Left ventricle myocardium superior (tissue), 1 donor: ENCODE measurements at places on chromosomes 1 and 21.
A peak's percentile ranks its signal among the peaks of the same experiment; 100 is the strongest.

DNA sequence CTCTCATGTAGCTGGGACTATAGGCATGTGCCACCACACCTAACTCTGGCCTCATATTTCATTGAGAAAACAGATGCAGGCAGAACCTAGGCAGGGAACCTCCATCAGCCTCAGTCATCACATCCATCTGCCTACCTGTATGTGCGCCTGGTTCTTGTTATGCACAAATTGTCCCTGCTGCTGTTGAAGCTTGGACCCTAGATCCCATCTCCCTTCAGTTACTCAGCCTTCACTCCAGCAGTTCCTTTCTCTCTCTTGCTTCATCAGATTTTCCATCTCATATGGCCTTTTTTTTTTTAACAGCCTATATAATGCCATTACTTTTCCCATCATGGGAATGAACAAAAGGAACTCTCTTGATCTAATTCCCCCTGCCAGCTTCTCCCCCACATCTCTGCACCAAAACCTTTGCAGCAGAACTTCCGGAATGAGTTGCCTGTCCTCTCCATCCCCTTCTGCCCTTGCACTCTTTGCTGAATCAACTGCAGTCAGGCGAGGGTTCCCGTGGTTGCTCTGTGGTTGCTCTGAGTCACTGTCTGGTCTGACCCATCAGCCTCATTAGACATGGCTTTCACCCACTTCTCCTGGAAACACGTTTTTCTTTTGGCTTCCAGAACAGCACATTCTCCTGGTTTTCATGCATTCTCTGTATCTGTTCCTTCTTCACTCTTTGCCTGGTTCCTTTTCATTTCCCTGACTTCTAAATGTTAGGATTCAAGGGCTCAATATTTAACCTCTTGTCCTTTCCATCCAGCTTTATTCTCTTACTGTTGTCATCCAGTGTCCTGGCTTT, 41.5 kb downstream of the UBE4B start:
- no peak for DNase-seq

DNA sequence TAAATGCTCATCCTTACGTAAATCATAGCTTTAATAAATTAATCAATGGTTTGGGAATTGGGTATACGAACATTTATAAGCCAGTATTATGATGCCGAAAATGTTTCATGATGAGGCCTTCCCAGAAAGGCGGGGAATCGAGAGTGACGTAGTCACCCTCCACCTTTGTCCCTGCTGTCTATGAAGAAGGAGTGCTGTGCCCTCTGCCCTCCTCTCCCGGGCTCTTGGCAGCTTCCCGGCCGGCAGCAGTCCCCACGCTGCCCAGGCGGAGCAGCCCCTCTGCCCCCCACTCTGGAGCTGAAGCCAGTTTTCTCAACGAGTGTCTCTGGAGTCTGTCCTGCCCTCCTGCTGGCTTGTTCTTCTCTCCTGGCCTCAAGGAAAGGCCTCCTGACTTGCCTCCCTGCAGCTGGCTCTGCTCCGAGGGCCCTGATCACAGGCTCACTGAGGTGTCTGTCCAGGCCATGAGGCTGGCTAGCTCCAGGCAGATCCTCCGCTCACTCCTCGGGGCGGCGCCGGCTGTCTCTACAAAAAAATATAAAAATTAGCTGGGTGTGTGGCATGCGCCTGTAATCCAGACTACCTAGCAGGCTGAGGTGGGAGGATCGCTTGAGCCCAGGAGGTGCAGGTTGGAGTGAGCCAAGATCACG, 150.7 kb upstream of the COL6A1 start:
- no peak for DNase-seq

DNA sequence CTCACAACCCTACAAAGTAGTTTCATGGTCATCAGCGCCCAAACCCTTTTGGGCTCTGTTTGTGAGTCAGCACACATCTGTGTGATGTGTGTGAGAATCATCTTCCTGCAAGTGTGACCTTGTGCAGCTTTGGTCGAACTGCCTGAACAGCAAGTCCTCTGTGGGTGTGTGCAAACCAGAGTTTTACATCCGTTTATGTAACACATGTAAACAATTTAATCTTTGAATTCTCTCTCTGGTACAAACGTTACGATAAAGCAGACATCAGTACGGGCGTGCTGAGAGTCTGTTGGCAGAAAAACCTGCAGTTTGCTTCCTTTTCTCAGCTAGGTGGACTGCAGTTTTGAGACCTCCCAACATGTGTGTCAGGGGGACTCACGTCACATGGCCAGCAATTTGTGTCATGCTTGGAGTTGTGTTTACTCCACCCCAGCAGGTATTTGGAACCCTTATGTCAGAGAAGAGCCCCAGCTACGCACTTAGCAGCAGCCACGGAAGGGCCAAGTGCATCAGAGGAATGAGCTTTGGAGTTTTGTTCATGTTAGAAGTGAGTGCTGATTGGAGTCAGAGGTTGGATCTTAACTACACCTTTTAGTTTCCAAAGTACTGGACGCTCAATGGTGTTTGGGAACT, 230.8 kb downstream of the PAPPA2 start:
- peak; percentile 39 for DNase-seq

DNA sequence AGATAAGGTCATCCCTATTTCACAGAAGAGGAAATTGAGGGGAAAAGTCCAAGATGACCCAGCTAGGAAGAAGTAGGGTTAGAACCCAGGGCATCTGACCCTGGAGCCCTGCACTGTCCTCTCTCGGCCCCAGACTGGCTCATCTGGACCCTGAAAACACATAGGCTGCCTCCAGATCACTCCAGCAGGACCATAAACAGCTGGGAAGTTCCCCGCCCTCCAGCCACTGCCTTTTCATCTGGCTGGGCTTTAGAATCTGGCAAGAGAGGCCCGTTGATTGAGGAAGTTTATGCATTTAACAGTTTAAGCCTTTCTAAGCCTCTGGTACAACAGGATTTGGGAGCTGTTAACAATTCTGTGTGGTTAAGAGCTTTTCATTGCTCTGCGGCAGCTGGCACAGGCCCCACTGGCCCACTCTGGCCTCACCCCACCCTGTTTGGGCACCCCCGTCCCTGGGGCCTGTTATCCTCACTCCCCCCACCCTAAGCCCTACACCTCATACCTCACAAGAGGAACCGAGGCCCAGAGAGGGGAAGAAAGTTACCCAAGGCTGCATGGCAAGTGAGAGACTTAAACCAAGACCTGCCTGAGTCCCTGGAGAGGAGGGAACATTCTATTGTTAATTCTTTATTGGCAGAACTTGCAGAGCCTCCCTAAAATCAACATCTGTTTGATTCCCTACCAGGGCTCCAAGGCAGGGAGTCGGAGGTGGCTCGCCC, 84.2 kb downstream of the EPHB2 start:
- peak; percentile 49 for DNase-seq

DNA sequence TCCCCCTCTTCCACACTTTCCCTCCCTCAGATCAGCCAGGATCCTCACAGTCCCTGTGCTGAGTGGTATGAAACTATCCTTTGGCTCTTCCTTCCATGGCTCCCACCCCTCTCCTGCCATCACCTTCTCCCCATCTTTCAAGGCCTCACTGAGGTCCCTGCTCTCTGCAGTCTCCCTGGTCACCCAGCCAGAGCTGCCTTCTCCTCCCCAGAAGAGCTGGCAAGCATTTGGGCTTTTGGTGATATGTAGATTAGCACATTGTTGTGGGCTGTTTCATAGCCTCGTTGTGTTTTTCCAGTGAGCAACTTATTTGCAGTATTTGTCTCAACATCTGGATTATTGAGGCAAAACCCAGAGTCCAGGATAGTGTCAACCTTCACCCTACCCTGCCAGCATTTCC, 2.2 kb downstream of the CSF1 start:
- no peak for DNase-seq

DNA sequence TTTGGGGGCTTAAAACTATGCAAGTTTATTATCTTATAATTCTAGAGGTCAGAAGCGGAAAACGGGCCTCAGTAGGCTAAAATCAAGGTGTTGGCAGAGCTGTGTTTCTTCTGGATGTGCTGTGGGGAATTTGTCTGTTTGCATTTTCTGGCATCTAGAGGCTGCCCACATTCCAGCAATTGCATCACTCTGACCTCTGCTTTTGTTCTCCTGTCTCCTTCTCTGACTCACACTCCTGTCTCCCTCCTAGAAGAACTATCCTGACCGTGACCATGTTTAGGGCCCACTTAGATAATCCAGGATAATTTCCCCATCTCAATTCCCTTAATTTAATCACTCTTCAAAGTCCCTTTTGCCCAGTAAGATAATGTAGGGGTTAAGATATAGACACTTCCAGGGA, 127.4 kb upstream of the DEPDC1 start:
- no peak for DNase-seq

DNA sequence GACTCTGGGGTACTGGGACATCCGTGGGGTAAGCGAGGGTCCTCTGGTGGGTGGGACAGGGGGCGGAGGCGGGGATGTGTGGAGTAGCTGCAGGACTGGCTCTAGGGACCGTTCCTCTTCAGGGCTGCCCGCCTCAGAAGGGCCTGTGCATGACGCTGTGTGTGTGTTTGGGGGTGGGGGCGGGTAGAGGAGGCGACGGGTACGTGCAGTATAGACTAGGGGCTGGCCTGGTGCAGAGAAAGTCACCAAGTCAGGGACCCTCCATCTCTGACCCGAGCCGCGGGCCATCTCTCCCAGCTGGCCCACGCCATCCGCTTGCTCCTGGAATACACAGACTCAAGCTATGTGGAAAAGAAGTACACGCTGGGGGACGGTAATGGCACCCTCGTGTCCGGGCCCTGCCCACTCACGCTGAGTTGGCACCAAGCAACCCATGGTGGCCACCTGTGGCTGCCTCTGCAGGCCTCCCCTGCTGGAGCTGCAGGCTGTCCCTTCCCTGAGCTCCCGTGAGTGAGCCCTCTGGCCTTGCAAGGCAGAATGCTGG, 342 bp downstream of the GSTM5 start:
- DNase-seq, result no peak

DNA sequence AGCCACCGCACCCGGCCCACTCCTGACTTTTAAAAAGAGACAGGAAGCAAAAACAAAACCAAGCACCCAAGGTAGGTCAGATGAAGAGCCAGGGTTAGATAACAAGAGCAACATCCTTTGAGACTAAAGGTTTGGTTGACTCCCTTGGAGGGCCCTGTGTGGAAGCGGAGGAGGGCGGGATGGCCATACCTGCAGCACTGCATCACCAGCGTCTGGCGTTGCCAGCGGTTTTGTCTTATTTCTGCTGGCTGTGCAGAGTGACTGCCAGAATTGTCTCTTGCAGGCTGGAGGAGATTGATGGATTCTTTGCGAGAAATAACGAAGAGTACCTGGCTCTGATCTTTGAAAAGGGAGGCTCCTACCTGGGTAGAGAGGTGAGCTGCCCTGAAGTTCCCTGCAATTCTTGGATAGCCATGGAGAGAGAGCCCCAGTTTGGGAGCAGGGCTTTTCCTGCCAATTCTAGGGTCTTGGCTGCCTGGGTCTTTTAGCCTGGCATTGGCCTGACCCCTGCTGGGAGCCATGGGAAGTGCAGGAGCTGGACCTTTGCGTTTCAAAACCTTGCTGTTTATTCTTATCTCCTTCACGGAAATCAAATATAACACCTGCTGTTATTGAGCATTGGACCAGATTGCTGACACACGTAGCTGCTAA, 24.0 kb downstream of the QSOX1 start:
- DNase-seq, result peak; percentile 75

DNA sequence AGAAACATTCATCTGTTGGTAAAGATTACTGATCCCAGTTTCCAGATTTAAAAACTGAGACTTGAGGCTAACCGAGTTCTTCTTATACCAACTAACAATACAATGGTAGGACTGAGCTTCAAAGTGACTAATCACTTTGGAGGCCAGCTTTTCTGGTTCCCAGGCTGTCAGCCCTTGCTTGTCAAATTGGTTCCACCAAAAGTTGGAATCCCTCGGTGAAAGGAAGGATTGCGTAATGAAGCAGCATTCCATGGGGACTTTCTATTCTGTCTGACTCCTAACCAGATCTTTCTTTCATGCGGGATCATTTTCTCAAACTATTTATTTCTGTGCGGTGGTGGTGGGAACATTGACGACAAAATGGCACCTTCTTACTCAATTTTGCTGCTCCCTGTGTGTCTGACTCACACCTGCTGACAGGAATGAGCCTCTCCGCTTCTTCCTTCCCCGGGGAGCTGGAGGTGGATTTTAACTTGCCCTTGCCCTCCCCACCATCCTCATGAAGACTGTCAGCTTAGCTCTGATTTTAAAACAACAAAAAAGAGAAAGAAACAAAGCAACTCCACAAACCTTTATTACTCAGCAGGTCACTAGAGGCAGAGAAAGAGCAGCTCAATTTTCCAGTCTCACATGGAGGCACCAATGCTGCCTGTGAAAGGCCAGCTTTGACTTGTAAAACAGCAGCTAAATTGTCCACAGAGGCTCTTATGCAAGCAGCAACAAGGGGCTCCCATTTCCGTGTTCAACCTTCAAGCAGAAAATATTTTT, 32.9 kb upstream of the RASAL2 start:
- no peak for DNase-seq

- DNase-seq, result no peak
Observed at GRCh38 chr21:35084869-35085268, 35.8 kb upstream of the RUNX1 start.

GRCh38 chr1:184010788-184011187, 26.7 kb downstream of the COLGALT2 start:
- DNase-seq, result no peak

- DNase-seq, result no peak
Observed at GRCh38 chr1:155191904-155192303, 15.8 kb downstream of the THBS3 start.

GRCh38 chr1:118948846-118949245, 39.3 kb downstream of the TBX15 start:
- DNase-seq, result no peak

DNA sequence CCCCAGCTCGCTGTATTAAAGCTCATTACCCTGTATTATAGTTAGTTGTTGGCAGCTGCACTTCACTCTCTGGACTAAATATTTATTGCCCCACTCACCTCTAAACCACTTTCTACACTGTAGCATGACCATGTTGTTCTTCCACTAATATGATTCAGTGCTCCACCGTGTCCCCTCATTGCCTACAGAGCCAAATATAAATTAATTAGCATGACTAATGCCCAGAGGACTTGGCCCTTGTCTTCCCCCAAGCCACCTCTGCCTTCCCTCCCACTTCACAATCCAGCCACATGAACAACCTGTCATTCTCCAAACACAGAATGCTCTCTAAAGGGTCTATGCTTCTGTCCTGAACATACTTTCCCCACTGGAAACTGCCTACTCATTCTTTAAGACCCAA, 276.5 kb downstream of the PLPP3 start:
- no peak for DNase-seq

GRCh38 chr1:187074445-187075048, 245.8 kb downstream of the PLA2G4A start:
- DNase-seq, result no peak
